ENCODE measurements at places on chromosomes 16 and 17.

- DNase-seq = no peak
These were observed 117.0 kb downstream of the AATF start for GRCh38 chr17:37065486-37066321.

- no peak for DNase-seq
These were observed 440.6 kb upstream of the DYNLRB2 start for GRCh38 chr16:80100186-80100585.

GRCh38 chr16:84283314-84284153 is 11.1 kb upstream of the WFDC1 start:
- DNase-seq = no peak

- DNase-seq = no peak
These were observed 193.6 kb downstream of the CDH8 start for GRCh38 chr16:61842666-61843065.

DNA sequence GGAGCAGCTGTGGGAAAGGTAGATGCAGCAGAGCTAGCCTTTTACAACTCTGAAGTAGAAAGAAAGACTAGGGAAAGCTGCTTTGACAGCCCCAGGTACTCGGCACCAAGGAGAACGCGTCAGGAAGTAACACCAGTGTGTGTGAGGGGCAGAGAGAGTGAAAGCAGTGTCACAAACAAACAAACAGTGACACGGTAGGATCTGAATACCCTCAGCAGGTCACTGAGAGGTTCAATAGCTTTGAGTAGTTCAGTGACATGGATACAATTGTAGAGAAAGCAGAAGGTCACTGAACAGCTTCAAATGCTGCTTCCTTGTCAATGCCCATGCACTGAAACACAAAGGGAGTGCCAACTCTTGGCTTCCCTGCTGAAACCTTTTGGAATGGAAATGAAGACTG is 150.3 kb upstream of the C17orf78 start:
- no peak for DNase-seq

GRCh38 chr17:29587591-29587990 is 1.9 kb downstream of the GIT1 start:
- no peak for DNase-seq

- DNase-seq = no peak
These were observed 6.1 kb upstream of the ENDOV start for GRCh38 chr17:80408872-80409271.

DNA sequence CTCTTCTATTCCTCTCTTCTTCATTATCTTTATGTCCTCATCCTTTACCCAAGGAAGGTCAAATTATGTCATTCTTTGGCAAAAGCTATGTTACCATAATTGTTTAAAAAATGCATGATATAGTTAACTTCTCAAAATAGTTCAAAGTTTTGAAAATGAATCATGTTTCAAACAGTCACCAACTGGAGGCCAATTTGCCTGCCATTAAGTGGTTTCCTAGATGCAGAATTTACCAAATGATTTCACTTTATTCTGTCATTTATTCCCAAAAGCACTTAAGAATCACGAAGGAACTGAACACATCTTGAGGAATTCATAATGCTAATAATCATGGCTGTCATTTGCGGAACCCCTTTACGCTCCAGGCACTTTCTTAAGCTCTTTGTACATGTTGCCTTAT is 190.9 kb upstream of the CDH11 start:
- no peak for DNase-seq

- no peak for DNase-seq
These were observed 11.2 kb upstream of the RANGRF start for GRCh38 chr17:8277317-8277716.

- no peak for DNase-seq
These were observed 24.7 kb upstream of the KLHDC4 start for GRCh38 chr16:87790292-87791100.

DNA sequence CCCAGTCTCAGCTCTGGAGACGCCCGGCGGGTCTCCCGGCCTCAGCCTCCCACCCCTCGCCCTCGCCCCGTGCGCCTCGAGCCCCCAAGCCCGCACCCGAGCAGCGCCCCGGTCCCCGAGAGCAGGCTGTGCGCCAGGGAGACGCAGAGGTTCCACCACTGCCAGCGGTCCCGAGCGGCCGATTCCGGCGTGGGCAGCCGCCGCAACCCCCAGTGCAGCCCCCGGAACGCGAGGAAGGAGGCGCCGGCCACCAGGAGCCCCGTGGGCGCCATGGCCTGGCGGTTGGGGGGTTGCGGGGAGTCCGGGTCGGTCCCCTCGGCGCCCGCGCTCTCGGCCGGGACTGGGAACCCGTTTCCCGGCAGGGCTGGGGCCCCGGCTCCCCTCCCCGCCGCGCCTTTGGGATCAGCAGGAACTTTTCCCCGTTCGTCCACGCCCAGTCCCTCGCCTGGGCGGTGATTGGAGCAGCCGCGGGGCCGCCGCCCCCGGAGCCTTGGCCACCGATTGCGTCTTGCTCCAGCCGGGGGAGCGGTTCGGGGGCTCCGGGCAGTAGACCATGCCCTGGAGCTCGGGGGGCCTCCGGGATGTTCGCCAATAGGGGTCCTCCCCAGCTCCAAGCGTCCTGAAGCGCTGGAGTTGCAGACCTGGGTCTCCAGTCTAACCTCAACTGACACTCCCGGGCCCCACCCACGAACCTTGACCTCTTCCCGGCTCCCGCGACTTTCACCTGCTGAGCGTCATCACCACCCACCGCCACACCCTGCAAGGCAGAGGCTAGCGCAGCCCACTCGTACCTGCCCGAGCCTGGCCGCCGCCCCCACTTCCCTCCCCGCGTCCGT is at the start of gene TLCD2:
TSS of gene TLCD2 (minus strand) at position 407 of the 836 bp plus-strand sequence. CDS start at position 272, 135 bp downstream.
- DNase-seq = no peak

- no peak for DNase-seq
These were observed 97.8 kb downstream of the BANP start for GRCh38 chr16:88048985-88049384.

DNA sequence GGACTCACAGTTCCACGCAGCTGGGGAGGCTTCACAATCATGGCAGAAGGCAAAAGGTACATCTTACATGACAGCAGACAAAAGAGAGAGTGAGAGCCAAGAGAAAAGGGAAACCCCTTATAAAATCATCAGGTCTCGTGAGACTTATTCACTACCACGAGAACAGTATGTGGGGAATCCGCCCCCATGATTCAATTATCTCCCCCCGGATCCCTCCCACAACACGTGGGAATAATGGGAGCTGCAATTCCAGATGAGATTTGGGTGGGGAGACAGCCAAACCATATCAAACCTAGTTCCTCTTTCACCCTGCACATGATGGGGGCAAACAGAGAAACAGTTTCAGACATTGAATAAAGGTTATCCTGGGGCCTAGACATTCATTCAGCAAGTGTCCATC is 32.2 kb upstream of the IRX6 start:
- DNase-seq = no peak

DNA sequence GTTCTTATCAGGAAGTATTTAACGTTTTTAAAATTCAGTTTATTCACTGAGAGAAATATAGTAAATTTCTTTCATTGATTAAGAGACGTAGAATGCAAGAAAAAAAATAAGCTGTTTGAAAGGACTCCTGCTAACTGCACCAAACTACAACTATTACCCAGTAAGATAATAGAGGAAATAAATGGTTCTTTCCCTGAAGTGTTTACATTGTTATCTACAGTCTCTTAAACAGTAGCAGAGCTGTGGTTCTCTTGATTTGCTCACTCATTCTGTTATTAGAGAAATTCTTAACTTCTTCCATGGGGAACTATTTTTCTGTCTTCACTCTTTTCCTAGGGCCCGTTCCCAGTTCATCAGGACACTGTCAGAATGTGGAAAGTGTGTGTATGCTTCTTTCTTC is 973.0 kb downstream of the KCNJ2 start:
- DNase-seq = no peak

DNA sequence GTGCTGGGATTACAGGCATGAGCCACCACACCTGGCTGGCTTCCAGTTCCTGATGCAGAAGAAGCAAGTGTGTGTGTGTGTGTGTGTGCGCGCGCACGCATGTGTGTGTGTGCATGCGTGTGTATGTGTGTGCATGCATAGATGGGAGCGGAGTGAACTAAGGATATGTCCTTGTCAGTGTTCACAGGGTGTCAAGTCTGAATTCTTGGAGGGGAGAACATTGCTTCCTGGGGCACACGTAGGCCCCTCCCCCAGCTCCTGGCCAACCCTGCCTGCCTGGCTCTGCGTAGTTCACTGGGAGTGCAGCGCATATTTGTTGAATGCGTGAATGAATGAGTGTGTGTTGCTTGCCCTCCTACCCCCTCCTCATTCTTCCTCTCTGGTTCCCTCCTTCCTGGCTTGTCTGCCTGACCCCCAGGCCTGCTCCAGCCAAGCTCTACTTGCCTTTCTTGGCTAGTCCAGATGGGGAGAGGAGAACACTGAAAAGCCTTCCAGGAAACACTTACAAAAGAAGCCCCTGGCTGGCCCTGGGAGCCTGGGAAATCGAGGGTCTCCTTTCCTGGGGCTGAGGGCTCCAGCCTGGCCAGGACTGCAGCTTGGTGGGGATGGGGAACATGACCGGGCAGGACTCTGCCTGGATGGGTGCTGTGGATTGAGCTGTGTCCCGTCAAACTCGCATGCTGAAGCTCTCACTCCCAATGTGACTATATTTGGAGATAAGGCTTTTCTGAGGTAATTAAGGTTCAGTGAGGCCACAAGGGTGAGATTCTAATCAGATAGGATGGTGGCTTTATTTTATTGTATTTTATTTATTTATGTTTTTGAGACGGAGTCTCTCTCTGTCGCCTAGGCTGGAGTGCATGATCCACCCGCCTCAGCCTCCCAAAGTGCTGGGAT is 27.9 kb downstream of the IGFBP4 start:
- no peak for DNase-seq

DNA sequence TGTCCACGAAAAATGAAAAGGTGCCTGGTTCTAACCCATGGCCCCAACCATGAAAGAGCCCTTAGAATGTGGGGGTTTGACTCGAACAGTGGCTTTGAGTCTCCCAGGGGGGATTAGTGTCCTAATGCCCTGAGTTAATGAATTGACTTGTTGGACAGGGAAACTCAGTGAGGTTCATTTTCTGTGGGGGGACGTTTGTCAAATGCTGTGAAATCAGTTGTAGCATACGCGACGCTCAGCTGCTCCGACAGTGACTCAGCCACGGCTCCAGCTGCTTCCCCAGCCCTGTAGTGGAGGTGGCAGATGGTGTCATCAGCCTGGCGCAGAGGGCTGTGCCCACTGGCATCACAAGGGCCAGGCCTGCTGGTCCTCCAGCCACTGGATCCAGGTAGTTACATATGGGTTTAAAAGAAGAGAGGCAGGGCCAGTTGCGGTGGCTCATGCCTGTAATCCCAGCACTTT is 3.9 kb upstream of the TMEM235 start:
- DNase-seq = peak; percentile 28

GRCh38 chr16:6246266-6246665 is 1086.4 kb upstream of the RBFOX1 start:
- DNase-seq = no peak

DNA sequence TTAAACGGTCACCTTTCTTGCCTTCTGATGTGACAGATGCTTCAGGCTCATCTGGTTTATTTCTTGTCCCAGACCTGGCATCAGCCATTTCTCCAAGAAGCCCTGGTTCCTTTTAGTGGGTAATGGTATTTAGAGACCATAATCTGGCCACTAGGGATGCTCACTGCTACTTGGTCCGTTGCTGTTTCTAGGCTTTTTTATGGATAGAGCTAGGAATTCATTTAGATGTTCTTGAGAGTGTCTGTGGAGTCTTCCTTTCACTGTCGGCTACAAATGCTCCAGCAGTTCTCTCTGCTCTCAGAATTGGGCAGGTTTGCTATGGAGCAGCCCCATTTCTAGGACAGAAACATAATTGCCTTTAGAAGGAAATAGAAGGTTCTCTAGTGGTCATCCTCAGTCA is 214.5 kb downstream of the KATNIP start:
- DNase-seq = no peak

DNA sequence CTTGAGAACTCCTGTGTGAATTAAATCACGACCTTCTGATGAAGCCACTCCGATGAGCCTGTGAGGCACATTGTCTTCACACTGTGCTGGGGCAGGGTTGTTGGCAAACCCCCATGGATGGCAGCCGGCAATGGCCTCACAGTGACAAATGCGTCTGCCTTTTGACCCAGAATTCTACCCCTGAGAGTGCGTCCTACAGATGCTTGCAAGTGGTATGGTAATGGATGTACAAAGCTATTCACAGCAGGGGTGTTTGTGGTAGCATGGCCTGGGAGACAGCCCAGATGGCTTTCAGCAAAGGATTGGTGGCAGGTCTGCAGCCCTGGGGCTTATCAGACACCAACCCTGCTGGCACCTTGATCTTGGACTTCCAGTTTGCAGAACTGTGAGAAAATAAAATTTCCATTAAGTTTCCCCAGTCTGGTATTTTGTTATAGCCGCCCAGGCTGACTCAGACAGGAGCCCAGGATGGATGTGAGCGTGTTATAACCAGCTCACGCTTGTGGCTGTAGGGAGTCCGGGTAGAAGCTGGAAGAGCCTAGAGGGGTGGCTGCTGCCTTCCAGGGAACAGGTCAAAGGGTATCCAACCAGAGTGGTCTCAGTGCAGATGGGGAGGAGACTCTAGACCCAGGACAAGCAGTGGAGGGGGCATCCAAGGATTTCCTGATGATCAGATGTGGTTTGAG is 10.1 kb downstream of the AFMID start:
- DNase-seq = no peak

DNA sequence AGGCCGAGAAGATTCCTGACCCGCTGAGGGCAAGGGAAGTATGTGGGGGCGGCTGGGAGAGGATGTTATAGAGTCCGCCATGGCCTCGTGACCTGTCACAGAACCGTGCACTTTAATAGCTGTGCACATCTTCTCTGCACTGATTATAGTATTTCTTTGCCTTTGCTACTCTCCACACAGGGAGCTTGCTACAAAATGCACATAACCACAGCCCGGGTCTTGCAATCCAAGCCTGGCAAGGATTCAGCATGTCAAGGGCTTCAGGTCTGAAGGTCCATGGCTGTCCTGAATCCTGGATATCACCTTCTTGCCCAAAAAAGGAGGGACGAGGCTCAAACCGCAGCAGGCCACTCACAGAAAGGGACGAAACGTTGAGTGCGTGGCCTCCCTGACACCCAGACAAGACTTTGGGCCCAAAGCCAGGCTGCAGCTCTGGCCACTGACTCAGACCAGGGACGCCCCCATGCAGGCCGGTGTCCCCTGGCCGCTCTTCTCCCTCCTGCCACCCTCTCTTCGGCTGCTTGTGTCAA is 43.7 kb downstream of the USP22 start:
- DNase-seq = no peak

DNA sequence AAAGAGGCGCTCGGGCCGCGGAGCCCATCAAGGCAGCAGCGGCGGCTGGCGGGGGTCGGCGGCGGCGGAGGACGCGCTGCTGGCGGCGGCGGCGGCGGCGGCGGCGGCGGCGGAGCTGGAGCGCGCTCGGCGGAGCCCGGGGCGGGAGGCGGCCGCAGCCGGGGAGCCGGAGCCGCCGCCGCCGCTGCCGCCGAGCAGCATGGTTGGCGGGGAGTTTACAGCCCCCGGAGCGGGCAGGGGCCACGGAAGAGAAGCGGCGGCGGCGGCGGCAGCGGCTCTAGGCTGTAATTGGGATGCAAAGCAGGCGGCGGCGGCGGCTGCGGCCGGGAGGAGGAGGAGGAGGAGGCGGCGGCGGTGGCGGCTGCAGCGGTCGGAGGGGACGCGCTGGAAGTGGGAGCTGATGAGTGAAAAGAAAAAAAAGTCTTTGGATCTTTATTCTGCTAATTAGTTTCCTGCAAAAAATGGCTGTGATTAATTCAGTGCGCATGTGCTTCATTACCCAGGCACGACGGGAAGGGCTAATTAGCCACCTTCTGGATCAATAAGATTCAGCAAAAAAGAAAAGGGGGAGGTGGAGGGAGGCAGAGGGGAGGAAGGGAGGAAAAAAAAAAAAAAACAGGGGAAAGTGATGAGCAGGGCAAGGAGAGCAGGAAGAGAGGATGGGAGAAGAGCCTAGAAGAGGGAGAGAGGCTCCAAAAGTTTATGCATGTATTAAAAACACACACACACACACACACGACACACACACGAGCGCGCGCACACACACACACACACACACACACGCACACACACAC is 10.9 kb upstream of the ZFHX3 start:
- DNase-seq = no peak
